ENCODE measurements at places on chromosomes 4 and X.

DNA sequence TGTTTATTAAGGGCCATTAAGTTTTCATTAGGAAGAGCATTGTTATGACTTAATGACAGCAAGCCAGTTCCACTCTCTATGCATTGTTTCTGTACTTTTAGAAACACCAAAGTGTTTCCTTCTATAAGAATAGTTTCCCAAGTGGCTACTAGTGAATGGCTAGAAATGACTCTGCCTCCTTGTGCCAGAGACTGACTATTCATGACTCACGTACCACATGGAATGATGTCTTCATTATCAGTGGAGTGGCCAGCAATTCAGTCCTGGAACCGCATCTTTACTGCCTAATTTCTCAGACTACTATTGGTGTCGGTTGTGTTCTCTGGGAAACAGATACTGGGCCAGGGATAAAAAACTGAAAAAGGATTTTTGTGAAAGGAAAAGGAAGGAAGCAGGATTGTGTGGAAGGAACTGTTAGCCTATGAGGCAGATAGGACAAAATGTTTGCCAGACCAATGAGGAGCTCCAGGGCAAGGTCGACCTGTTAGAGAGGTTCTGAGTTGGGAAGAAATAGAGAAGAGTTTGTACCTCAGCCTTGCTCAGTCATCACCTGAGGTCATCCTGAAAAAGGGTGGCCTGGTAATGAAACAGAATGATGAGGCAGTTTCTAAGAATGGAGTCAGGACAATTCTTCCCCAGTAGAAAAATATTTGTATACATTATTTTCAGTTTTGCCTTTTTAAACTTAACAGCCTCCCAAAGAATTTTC lies 218.6 kb downstream of the SPCS3 start:
- DNase-seq: peak; percentile 83

GRCh38 chr4:88015659-88016295 lies 8.3 kb downstream of the PKD2 start:
- no peak for DNase-seq

GRCh38 chr4:150136036-150136435 lies 57.8 kb downstream of the DCLK2 start:
- DNase-seq: no peak

DNA sequence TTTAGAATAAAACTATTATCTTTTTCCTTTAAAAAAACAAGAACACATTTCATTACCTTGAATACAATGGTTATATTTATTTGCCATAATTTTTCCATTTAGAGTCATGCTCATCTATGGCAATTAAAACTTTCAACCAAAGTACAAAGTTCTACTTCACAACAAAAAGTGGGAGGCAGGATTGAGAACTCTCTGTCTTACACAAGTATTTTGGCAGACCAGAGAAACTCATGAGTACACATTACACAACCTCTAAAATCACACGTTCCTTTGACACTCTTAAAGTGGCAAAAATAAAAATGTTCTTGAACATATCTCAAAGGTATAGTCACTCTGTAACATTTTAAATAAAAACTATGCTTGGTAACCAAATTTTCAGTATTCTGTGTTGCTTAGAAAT lies 213.4 kb downstream of the IL15 start:
- no peak for DNase-seq

- DNase-seq: no peak
Observed at GRCh38 chrX:30230395-30230794, at the start of gene MAGEB3. Gene MAGEB3 (plus strand): TSS chrX:30230657. CDS start chrX:30235925, 5,268 bp downstream.
